Stimulated activated CD8-positive, alpha-beta memory T cell treated with anti-CD3 and anti-CD28 coated beads, Interleukin-15, amount 100 ng/mL, for 48 hours (primary cell): ENCODE measurements at places on chromosomes 16 and 17.
A peak's percentile ranks its signal among the peaks of the same experiment; 100 is the strongest.

DNA sequence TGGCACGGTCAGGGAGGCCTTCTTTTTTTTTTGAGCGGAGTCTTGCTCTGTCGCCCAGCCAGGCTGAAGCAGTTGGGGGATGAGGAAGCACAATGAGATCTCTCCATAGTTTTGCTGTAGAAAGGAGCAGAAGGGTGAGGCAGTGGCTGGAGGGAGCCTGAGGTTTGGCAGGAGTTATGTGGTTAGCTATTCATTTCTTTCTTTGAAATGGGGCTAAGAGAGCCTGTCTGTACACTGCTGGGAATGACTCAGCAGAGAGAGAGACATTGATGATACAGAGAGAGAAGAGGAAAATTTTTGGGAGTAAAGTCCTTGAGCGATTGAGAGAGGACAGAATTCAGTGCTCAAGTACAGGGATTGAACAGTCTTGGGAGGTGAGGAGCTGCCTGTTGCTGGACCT, 22.1 kb downstream of the NOS2 start:
- DNase-seq: no peak

DNA sequence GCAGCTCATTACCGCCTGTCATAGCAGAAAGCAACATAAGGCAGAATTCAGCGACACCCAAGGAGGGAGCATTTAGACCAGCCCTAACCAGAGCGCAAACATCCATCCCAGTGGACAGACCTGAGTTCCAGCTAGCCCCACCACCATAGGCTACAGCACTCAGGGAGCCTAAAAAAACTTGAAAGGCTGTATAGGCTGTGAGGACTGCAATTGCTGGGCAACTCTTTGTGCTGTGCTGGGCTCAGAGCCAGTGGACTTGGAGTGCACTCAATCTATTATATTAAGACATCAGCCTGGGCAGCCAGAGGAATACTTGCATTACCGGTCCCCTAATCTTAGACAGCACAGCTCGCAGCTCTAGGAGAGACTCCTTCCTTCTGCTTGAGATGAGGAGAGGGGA, 207.3 kb downstream of the KIF2B start:
- no peak for DNase-seq

- DNase-seq: no peak
Observed at GRCh38 chr16:68093816-68094613, 8.8 kb downstream of the NFATC3 start.

DNA sequence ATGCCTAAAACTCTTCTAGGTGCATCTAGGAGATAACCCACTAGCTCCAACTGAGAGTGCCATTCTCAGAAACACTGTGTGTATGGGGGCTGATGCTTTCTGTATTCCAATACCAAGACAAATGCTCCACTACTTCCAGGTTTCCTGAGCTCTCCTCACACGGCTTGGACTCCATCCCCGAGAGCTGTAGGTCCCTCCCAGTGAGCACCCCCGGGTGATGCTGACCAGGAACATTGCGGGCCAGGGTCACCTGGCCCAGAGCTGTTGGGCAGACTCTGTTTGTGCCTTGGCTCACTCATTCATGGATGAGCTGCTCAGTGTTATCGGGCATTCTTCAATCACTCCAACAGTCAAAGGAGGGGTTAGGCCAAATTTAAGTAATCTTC, 7.0 kb downstream of the CUEDC1 start:
- DNase-seq: no peak

DNA sequence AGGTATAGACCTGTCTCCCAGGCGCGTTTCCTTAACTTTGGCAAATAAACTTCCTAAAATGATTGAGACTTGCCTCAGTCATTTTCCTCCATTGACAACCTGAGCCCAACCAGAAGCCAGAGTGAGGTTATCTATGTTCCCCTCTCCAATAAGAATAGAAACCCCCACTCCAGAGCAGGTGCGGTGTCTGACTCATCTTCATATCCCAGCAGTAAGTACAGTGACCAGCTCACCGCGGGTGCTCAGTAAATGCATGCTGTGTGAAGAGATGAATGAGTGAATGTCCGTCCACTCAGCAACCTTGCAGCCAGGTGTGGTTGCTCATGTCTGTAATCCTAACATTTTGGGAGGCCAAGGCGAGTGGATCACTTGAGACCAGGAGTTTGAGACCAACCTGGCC, 19.5 kb upstream of the CD300E start:
- DNase-seq: no peak

GRCh38 chr17:49217651-49218413, 7.3 kb downstream of the ABI3 start:
- peak; percentile 63 for DNase-seq

DNA sequence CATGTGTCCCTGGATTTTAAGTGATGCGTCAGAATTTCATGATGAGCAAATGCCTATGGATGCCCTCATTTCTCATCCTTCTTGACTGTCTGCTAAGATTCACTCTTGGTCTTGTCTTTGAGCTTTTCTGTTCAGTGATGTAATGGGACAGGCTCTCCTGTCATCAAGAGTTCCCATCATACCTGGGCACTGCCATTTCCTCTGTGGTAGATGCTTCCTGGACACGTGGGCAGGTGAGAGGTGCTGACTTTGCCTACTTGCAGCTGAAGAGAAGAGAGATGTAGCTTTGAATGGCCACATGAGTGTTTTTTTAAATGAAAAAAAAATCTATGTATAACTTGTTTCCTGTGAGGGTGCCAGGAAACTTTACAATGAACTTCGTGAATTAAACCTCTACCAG, 557.7 kb downstream of the MAF start:
- DNase-seq: no peak

DNA sequence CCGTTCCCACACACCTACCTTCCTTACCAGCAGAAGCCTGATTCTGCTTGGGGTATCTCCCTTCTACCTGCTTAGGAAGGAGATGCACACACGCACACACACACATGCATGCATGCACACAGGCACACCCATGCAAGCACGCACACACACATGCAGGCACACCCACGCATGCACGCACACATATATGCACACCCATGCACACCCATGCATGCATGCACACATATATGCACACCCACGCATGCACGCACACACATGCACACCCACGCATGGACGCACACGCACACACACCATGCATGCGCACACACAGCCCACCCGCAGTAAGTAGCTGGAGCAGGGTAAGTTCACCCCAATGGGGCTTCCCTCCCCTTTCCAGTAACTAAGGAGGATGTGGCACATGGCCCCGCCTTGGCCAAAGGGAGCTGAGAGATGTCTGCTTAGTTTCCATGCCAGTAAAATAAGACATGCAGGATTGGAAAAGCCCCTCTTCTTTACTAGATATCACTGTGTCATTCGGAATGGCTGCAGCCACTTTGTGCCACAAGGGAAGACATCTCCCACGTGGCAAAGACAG, 33.7 kb downstream of the ADCY9 start:
- DNase-seq: no peak
